Omental fat pad (tissue), 4 donors: ENCODE measurements at places on chromosomes 4 and X. TPM values are rescaled to one million over a fixed set of nuclear protein-coding genes. Genes with fewer than 3 reads are reported as not detected.

NUP62CL gene
- total RNA-seq = 0.74 TPM

CHRDL1 gene
- total RNA-seq = 45.1 TPM

F8A2 gene
- not detected for total RNA-seq

XPNPEP2 gene
- 7.1 TPM for total RNA-seq

MAMLD1 gene
- total RNA-seq = 4.5 TPM

FMR1NB gene
- not detected for total RNA-seq

DUSP9 gene
- total RNA-seq = not detected

H2BW2 gene
- not detected for total RNA-seq

SORCS2 gene
- total RNA-seq = 0.96 TPM

MCUB gene
- total RNA-seq = 48.6 TPM

DMRTC1 gene
- total RNA-seq = not detected

IDUA gene
- 32.2 TPM for total RNA-seq

PCDH19 gene
- 3.0 TPM for total RNA-seq

EXOSC9 gene
- 35.9 TPM for total RNA-seq

RADX gene
- 3.6 TPM for total RNA-seq

GAGE12E gene
- not detected for total RNA-seq

NOX1 gene
- 0.84 TPM for total RNA-seq

CHIC1 gene
- total RNA-seq = 6.7 TPM

PABPC4L gene
- total RNA-seq = 0.24 TPM

WAS gene
- 24.1 TPM for total RNA-seq

ENOPH1 gene
- 16.9 TPM for total RNA-seq

QRFPR gene
- total RNA-seq = not detected

TCP11X2 gene
- not detected for total RNA-seq

ZNF182 gene
- total RNA-seq = 7.6 TPM

RXFP1 gene
- not detected for total RNA-seq

WNK3 gene
- total RNA-seq = 1.4 TPM

TRAPPC11 gene
- 31.1 TPM for total RNA-seq

AKAP4 gene
- not detected for total RNA-seq

NWD2 gene
- total RNA-seq = 2.0 TPM

NHS gene
- total RNA-seq = 6.8 TPM

CASP3 gene
- 19.2 TPM for total RNA-seq

NLGN4X gene
- 4.3 TPM for total RNA-seq

PABPC1L2B gene
- not detected for total RNA-seq

NUDT11 gene
- 0.95 TPM for total RNA-seq

PCYT1B gene
- not detected for total RNA-seq

KIF4A gene
- total RNA-seq = 0.32 TPM

MAGEA9B gene
- total RNA-seq = not detected

TCEAL7 gene
- total RNA-seq = 9.5 TPM

GLRB gene
- total RNA-seq = 4.3 TPM

ANTXR2 gene
- total RNA-seq = 86.7 TPM

FAM241A gene
- 37.4 TPM for total RNA-seq

ARMCX5 gene
- total RNA-seq = 9.8 TPM

SEPTIN6 gene
- total RNA-seq = 19.2 TPM

POU3F4 gene
- not detected for total RNA-seq

C4orf51 gene
- not detected for total RNA-seq

NKAP gene
- 4.1 TPM for total RNA-seq

TRMT10A gene
- 4.9 TPM for total RNA-seq

ARMCX4 gene
- 19.2 TPM for total RNA-seq

PDE6B gene
- 3.4 TPM for total RNA-seq

MEPE gene
- total RNA-seq = not detected

PRPS1 gene
- 19.1 TPM for total RNA-seq

MAGIX gene
- 7.3 TPM for total RNA-seq

ZFP92 gene
- total RNA-seq = 4.0 TPM
